ENCODE measurements at places on chromosomes 7 and 10.

DNA sequence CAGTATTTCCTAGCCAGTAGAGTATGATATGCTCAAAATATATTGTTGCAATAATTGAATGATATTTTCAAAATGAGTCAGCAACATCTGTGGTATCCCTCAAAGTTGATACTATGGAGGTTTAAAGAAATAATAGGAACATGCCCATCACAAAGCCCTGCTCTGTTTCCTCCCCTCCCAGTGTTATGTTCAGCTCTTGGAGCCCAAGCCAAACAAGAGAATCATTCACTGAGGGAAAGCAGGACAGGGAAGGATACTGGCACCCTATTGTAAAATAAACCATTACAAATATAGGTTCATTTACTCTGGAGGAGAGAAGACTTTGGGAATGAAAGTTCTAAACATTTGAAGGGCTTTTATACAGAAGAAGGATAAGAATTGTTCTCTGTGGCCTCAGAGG is 37.6 kb downstream of the SORCS3 start:
- DNase-seq, result no peak

GRCh38 chr7:92813390-92814024 is 22.9 kb downstream of the CDK6 start:
- no peak for DNase-seq

GRCh38 chr10:126127481-126128029 is 231.2 kb downstream of the FANK1 start:
- no peak for DNase-seq

- no peak for DNase-seq
These were observed 56.7 kb downstream of the OSBPL3 start for GRCh38 chr7:24923172-24923865.

- no peak for DNase-seq
These were observed 166.4 kb downstream of the SLIT1 start for GRCh38 chr10:97019213-97019844.

GRCh38 chr10:56319386-56319785 is 41.7 kb downstream of the ZWINT start:
- no peak for DNase-seq

GRCh38 chr10:46018453-46019176 is 11.8 kb downstream of the NCOA4 start:
- DNase-seq, result no peak

GRCh38 chr10:105063796-105064195 is 422.7 kb downstream of the SORCS3 start:
- no peak for DNase-seq

GRCh38 chr10:4291990-4292389 is 507.0 kb upstream of the KLF6 start:
- DNase-seq, result no peak

DNA sequence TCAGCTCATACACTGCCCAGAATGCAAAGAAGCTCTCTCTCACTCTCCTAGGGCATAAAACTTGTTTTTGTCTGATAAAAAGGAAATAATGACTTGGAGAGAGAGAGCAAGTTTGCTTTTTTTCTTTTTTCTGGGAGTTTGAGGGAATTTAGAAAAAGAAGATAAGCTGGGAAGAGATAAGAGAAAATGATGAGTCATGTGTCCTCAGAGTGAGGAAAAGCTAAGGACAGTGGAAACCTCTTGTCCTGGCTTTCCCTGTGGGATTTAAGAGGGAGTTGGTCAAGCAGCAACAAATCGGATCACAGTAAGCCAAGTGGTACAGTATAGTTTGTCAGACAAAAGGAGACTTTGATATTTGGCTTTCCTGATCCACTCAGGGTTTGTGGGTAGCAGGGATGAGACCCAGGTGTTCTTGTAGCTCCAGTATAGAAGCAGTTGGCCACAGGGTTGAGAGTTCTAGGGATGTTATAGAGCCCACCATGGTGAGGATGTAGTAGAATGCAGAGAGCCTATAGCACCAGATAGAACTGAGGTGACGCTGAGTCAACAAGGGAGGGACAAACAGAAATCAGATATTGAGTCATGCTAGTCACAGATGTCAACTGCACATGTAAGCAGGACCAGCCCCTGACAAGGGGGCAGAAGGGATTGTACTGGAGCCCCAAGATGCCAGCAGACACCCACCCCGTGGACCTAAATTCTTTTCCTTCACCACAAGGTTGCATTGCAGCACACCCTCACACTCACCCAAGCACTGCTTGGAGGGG is 219.3 kb upstream of the TAC1 start:
- DNase-seq, result no peak

DNA sequence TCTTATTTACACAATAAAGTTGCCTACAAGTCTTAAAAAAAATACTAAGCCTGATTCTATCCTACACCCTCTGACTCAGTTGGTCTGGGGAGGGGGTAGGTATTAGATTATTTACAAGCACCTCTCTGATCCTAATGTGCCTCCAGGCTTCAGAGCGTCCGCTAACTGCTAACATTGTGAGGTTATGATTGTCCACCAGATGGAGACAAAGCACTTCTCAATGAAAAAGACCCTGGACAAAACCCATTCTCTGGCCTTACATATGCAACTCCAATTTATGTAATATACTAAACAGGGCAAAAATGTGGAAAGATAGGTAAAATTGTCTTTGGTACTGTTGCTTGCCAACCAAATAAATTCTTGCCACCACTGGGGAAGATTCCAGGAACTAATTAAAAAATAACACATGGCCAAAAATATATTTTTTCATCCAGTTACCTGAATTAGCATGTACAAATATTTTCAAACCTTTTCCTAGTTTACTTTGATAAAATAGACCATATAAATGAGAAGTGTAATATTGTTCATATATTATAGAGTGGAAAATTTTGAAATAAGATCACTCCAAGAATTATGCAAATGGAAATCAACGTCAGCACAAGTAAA is 92.4 kb downstream of the KIF20B start:
- no peak for DNase-seq

DNA sequence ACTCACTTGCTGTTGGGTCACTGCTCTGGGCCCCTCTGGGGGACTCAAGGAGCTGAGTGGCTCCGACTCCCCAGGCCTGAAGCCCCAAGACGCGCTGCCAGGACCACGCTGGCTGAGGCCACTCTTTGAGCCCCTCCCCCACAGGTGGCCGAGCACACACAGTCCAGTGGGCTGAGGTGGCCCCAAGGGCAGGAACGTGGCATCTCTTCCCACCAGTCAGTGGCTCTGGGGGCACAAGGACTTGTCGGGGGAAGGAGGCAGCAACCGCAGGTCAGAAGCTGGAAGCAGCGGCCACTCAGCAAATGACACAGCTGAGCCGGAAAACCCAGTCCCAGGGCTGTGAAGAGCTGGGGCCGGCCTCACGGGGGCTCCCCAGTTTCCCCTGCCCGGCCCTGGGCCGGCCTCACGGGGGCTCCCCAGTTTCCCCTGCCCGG is 24.1 kb downstream of the GRIFIN start:
- DNase-seq, result no peak

DNA sequence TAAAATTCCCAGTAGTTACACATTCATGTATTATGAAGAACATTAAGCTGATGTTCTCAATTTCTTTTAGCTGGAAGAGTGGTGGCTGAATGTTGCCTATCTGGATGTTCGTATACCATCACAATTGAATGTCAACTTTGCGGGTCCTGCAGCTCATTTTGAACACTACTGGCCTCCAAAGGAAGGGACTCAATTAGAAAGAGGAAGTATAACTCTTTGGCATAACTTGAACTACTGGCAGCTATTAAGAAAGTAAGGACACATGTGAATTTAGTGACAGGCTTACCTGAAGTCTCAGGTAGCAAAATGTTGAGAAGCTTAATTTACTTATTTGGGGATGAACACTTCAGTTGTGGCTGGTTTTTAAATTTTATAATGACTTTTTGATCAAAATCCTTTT is 15.9 kb downstream of the CROT start:
- DNase-seq, result no peak

DNA sequence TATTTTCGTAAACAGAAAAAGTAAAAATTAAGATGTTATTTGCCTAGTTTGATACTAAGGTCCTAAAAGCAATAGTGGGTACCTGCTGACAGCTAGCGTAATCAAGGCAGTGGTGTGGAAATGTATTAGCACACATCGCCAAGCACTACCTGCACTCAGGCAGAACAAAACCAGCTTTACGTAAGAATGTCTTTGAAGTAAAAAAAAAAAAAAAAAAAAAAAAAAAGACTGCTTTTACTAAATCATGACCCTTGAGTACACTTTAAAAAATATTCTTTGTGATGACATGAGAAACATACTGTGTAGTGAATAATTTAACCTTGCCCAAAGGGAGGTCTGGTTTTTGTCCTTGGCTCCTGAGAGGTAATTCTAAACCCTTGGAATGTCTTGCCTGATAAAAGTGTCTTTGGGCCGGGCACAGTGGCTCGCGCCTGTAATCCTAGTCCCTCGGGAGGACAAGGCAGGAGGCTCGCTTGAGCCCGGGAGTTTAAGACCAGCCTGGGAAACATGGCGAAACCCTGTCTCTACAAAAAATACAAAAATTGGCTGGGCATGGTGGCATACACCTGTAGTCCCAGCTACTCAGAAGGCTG is 12.7 kb downstream of the XRCC2 start:
- no peak for DNase-seq

All from stimulated activated CD8-positive, alpha-beta memory T cell treated with anti-CD3 and anti-CD28 coated beads, Interleukin-2, amount 100 ng/mL, for 1 hour (primary cell).